ENCODE measurements at places on chromosomes 6 and 20.

GRCh38 chr6:133837801-133838349 lies 51.0 kb upstream of the TCF21 start:
- DNase-seq, result peak; percentile 80

DNA sequence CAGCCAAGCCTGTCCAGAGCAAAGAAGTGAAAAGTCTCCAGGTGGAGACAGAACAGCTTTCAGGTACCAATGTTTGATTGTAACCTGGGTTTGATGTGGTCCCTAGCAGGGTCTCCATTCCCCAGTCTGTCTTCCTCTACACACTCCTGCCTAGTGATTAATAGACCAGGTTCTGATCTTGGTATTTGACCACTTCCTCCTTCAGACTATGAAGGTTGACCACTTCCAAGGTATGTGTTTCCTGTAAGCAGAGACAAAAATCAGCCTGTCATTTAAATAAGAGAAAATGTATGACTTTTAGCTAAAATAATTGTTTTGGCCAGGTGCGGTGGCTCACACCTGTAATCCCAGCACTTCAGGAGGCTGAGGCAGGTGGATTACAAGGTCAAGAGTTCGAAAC lies 41.8 kb upstream of the TOP1 start:
- DNase-seq, result no peak

- no peak for DNase-seq
Observed at GRCh38 chr6:147418523-147418922, 90.0 kb upstream of the SAMD5 start.

- no peak for DNase-seq
Observed at GRCh38 chr6:110482774-110483400, 6.5 kb upstream of the SLC22A16 start.

DNA sequence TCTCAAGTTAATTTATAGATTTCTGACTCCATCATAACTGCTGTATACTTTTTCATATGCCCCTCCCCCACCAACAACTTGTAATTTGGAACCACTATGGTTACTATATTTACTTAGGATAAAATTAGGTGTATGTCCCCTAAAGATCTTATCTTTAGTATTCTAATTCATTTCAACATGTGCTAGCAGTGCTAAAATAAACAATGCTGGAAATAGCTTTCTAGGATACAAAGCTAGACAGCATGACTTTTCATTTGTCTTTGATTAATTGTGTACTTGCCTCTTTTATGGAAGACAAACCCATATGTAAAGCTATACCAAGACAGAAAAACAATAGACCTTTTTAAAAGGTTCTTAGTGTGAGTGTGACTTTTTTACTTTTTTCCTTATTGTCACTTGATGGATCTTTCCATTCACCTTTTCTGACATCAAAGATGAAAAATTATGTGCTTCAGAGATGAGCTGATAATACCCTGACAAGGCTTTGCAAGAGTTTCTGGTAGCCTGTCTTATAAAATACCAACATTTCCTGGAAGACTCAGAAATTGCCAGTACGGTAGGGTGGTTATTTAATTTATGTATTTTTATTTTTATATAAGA lies 31.2 kb upstream of the POPDC3 start:
- no peak for DNase-seq

GRCh38 chr6:38169221-38169976 lies 349.9 kb downstream of the ZFAND3 start:
- DNase-seq, result peak; percentile 81

DNA sequence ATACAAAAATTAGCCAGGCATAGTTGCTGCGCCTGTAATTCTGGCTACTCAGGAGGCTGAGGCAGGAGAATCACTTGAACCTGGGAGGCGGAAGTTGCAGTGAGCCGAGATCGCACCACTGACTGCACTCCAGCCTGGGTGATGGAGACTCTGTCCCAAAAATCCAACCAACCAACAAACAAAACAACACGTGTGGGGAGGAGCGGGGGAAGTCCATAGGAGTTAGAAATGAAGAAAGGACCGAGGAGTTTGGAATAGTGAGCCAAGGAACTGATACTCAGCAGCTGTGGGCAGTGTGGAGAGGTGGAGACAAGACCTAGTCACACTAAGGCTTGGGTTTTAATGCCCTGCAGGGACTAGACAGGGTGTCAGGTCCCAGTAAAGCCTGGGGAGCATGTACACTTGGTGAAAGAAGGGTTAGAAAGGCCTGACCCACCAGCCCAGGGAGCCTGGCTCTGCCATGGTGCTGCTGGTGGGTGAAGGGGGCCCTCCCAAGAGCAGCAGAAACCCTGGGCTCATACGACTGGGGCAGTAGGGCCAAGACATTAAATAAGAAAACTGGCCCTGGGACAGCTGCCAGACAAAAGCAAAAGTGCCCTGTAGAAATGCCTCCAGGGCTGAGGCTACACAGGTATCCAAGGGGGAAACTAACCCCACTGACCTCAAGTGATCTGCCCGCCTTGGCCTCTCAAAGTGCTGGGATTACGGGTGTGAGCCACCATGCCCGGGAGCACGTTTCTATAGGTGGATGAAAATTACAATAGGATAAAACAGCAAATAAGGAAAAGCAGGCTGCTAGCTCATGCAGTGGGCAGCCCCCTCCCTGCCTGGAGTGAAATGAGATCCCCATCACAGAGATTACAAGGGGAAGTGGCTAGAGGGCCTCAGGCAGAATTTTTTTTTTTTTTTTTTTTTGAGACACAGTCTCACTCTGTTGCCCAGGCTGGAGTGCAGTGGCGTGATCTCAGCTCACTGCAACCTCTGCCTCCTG lies 58.0 kb downstream of the MYH7B start:
- DNase-seq, result no peak

DNA sequence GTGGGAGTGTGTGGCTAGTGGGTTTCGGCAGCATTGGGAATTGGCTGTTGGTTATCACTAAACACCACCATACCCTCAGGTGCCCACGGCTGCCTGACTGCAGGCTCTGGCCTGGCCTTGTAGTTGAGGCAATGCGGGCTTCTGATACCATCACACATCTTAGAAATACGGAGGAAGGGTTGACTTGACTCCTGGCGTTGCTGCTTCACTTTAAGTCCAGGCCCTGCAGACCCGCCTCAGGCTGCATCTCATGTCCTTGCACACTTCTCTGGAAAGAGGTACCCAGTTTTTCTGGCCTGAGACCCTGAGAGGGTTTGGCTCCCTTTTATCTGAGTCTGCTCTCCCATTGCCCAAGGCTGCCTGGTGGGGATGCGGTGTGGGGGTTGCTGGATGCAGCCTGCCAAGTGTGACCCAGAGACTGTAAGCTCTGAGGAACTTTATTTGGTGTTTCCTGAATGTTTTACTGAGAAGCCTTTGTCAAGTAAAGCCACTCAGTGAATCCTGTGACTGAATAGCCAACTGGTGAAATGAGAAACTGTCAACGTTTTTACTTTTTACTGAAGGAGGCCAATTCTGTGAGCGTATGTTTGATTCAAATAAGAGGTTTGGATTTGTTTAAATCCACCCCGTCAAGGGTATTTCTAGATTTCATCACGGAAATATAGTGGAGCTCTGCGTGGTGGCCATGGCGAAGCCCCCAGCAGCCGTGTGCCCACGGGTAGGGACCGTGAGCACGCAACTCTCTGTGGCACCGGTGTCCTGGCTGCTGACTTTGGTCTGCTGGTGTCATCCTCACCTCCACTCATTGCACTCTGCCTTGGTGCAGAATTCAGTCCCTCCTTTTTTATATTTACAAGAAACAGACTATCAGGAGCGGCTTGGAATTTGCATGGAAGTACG lies 160.1 kb downstream of the DTNBP1 start:
- peak; percentile 62 for DNase-seq

DNA sequence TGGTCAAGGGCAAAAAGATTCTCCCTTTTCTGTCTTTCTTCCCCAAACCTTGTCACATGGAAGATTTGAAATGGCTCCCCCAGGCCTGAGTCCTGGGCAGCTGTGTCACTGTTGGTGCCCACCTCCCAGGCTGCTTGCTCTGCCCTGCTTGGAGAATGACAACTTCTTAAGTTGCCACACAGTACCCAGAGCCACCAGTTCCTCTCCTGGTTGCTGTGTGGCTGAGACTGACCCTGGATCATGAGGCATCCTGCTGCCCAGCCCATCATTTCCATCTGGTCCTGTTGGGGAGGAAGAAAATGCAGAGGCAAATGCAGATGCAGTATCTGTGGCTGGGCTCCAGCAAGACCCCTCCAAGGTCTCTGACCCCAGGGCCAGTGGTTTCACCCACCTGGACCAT lies 113.7 kb downstream of the PHACTR3 start:
- no peak for DNase-seq

- no peak for DNase-seq
Observed at GRCh38 chr6:52251113-52251512, 6.8 kb upstream of the IL17F start.

- no peak for DNase-seq
Observed at GRCh38 chr6:73985891-73986290, 289.9 kb downstream of the CD109 start.

DNA sequence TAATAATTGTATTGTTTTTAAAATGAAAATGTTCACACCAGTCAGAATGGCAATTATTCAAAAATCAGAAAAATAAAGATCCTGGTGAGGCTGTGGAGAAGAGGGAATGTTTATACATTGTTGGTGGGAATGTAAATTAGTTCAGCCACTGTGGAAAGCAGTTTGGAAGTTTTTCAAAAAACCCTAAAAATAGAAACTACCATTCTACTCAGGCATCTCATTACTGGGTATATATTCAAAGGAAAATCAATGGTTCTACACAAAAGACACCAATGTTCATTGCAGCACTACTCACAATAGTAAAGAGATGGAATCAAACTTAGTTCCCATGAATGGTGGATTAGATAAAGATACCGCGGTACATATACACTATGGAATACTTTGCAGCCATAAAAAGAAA lies 461.5 kb upstream of the ADGRB3 start:
- no peak for DNase-seq
